ENCODE measurements at places on chromosomes 6 and 20.

DNA sequence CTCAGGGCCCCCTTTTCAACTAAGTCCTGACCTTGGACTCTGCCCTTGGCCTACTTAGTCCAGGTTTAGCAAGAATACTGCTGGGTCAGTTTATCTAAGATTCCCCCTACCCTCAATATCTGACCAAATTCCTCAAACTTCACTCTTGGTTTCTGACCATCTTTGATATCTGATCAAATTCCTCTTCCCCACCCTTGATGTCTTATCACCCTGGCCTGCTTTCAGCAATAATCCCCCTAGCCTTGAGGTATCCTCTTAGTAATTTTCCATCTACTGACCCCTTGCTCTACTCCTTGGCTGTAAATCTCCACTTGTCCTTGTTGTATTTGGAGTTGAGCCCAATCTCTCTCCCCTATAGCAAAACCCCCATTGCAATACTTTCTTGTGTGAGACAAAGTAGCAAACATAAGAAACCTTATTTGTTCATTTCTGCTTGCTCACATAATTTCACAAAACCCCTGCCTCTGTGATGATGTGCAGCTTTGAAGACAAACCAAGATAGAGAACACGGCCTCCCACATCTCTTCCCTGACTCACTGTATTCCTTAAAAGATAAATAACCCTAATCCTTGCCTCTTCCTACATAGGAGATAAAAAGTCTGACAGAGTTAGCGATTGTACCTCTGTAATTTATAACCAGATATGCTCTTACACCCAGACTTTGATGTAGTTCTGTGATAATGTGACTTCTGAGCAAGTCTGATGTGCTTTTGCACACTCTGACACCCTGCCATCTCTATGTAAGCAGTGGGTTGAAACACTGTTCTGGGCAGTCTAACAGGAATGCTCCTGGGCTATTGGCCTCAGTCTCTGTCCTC lies 13.8 kb upstream of the IYD start:
- DNase-seq, result no peak

DNA sequence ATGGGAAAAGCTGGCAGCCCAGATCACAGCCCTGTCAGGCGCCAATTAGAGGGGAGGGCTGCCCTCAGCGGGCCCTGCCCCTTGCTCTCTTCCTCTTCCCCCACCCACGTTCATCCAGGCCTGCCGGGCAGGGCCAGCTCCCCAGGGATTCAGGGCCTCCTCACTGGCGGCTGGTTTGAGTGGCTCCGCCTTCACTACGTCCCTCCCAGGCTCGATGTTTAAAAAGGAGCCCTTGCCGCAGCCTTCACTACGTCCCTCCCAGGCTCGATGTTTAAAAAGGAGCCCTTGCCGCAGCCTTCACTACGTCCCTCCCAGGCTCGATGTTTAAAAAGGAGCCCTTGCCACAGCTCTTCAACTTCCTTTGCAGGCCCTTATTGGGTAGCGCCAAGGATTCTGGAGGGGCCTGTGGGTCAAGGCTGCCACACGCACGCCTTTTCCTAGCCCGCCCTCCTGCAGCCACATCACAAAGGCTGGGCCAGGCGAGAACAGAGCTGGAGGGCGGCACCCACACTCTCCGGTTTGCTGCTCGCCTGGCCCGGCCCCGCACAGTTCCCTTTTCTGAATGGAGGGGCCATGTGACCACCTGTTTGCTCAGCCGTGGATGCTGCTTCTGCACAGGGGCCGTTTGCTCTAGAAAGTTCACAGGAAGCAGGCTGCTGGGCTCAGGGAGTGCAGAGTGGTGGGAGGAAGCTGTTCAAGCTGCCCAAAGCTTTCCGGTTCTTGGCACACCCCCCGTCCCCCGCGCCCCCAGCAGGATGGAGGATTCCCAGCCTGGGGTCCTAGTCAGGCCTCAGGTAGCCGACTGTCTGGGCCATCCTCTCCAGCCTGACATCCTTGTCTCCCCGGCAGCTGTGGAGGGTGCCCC lies 1.6 kb downstream of the SLC17A9 start:
- peak; percentile 84 for DNase-seq

DNA sequence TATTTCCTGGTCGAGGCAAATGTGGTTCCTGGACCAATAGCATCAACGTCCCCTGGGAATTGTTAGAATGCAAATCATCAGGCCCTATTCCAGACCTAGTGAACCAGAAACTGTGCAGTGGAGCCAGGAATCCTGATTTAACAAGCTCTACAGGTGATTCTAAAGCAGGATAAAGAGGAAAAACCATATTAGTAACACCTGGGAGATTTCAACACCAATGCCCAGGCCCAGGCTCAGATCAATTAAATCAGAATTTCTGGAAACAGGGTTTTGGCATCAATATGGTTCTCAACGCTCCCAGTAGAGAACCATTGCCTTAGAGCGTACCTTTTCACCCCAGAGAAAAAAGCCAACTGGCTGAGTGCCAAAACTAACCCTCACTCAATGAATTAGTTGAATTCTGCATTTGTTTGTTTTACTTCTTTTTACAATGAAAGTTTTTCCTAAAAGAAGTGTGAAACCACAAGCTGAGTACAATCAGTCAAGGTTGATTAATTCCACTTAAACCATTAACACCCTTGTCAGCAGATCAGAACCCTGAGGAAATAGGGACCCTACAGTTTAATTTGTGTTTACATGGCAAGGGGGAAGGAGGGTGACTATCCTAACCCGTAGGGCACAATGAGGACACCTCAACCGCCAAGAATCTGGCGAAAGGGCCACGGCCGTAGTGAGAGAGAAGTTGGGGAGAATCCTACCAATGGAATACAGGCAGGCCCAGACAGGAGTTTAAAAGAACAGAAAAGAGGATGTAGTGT lies 34.9 kb upstream of the LOC128125822 start:
- peak; percentile 50 for DNase-seq

GRCh38 chr6:3594201-3594600 lies 137.4 kb upstream of the SLC22A23 start:
- DNase-seq, result no peak

- DNase-seq, result no peak
These were observed 82.6 kb downstream of the TBX18 start for GRCh38 chr6:84681693-84682326.

DNA sequence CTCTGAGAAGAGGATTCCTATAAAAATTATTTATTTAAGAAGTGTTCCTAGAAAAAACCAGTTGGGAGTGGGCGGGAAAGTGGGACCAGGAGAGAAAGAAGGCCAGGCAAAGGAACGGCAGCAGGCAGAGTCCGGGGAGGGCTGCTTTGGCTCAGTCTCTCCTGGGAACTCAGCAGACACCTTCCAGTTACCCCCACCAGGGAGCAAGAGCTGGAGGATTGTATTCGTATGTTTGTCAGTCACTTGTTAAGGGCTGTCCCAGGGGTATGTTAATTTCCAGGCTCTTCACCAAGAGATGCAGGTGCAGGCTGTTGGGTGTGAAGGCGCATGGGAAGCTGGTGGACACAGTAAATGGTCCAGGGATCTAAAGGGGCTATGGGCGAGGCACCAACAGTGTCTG lies 53.0 kb upstream of the CHD6 start:
- DNase-seq, result no peak
